HT-29 (cell line): ENCODE measurements at places on chromosomes 12 and 14. TPM values are rescaled to one million over a fixed set of nuclear protein-coding genes. Genes with fewer than 3 reads are reported as not detected.

GRCh38 chr12:64893961-64894360 is 69.5 kb downstream of the TBC1D30 start:
- no peak for DNase-seq

GRCh38 chr12:123937707-123938591 is 34.7 kb downstream of the CCDC92 start:
- no peak for DNase-seq

GRCh38 chr14:65482757-65483438 is 70.4 kb downstream of the FUT8 start:
- DNase-seq, result no peak

VRTN gene
- total RNA-seq, result 3.2 and 4.1 TPM in 2 replicates

GRCh38 chr14:23005451-23006187 is 4.3 kb downstream of the C14orf93 start:
- no peak for DNase-seq

DNA sequence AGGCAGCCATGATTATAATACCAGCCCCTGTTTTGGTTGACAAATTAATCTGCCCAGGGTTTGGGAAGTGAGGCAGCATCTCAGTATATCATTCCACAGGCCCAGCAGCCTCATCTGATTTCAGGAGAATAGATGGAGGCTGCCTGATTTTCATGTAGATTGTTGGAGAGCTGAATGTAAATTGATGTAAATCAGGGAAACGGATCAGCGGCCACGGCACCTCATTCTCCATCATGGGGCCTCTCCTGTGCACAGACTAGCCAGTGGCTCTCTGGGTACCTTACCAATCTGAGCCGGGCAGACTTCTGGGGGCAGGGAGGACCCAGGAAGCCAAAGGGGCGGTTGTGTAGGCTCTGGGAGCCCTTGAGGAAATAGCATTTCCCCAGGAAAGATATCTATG is 63.7 kb upstream of the GSC start:
- DNase-seq, result no peak

TAS2R31 gene
- total RNA-seq, result 1.3 and 2.3 TPM in 2 replicates

DNA sequence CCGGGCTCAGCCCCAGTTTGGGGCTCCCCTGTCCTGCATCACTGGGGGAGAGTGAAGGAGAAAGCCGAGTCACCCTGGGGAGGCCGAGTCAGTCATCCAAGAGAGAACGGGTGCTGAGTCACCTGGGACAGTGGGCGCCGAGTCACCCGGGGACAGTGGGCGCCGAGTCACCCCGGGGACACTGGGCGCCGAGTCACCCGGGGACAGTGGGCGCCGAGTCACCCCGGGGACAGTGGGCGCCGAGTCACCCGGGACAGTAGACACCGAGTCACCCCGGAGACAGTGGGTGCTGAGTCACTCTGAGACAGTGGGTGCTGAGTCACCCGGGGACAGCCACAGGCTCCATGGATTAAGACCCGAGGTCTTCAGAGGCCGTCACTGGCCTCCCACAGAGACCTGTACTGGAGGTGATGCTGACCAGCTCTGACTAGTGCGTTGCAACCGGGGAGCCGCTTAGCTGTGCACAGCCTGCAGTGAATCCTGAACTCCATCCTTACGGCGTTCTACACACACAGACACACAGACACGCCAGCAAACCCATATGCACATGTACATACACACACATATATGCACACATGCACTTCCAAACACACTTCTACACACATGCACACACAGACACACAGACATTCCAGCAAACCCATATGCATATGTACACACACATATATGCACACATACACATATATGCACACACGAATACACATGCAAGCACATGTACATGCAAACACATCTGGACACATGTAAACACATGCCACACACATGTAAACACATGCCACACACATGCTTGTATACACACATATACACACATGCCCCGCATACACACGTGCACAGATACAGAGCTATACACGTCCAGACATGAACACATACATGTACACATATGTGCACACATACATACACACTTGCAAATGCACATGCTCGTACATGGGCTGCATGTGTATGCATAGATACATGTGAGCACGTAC is 64.9 kb upstream of the GALNT9 start:
- no peak for DNase-seq

DNA sequence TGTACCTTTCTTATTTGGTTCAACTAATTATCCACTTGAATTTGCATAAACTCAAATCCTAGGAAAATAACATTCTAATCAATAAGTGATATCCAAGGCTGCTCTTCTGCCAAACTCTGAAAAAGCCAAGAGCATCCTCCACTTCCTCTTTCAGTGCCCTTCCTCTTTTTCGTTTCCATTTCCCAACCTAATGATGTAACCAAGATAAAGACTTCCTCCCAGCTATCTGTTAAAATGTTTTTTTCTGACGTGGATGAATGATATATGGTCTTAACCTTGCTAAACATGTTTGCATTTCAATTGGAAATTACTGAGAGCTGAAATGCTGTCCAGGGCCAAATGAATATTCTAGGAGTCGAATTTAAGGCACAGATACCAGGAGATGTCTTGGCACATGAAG is 459.5 kb upstream of the PDE3A start:
- DNase-seq, result no peak

- DNase-seq, result no peak
Observed at GRCh38 chr12:39499296-39499695, 56.4 kb upstream of the KIF21A start.

GRCh38 chr14:66600416-66600815 is 92.5 kb downstream of the GPHN start:
- DNase-seq, result no peak

GRCh38 chr12:33596061-33596460 is 156.4 kb upstream of the SYT10 start:
- DNase-seq, result no peak

DNA sequence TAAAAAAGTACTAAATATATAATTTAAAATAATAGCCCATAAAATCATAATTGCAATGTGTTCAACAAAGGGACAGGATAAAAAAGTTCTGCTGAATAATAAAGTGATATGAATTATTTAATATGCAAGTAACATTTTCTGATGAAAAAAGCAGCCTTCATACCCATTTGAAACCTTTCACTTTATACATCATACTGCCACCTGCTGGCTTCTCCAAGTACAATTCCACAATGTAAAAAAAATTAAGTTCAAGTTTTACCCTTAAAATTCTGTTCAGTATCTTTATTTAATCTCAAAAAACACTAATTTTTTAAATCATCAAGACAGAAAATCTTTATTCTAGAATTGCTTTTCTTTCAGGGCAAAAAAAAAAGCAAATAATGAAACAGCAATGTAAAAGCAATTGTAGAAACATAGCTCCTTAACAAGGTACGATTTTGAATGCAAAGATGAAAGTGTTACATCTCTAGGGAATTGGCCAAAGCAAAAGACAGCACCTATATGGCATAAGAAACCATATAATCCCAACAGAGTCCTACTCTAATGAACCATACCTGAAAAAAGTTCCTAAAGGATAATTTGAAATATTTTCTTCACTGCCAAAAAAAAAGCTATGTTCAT is 15.0 kb downstream of the MDM1 start:
- peak; percentile 60 for DNase-seq

CNTN1 gene
- total RNA-seq, result not detected in 2 replicates

DNA sequence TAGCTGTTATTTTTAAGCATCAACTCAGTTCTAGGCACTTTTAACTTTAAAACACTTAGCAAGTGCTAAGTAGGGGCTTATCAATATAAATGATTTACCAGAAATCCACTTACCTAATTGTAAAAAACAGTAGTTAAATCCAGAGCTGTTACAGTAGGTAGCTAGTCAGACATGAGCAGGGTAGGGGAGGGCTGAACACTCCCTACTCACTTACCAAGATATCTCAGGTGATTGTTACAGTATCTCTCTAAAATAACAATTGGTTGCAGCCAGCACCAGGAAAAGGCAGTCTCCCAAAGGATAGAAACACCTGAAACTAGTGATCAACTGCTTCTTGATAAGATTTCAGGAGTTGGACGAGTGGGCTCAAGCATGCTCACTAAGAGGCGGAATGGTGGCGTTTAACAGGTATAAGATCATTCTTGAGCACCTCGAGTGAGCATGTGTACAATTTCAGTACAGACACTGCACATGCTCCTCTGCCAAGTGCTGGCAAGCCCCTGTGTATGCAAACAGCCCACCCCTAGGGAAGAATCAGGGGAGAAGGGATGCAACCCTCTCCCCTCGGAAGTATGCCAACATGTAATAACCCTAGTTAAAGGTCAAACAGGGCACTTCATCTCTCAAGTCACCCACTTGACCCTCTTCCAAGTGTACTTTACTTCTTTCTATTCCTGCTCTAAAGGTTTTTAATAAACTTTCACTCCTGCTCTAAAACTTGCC is 1113.6 kb upstream of the SEL1L start:
- DNase-seq, result no peak

IQSEC3 gene
- total RNA-seq, result not detected in 2 replicates
